T-helper 17 cell (primary cell): ENCODE measurements at places on chromosomes 5 and 9.

GRCh38 chr9:27787891-27788290 is 214.6 kb upstream of the C9orf72 start:
- no peak for DNase-seq

GRCh38 chr9:79176014-79176697 is 395.6 kb upstream of the TLE4 start:
- no peak for DNase-seq

DNA sequence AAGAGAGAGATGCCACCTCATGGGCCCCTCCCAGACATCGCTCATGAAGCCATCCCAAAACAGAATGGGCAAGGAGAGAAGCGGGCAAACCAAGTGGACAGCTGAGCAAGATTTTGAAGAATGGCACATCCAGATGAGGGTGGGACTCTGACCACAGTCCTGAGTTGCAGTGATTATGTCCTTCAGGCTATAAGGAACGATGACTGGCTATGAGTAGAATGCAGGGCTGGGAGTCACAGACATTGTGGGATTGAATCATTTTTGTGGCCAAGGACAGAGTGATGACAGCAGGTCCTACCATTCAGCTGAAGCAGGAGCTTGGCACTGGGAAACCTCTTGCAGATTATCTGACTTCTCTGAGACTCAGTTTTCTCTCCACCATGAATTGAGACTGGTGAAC is 245.7 kb upstream of the SLC30A5 start:
- DNase-seq = no peak

GRCh38 chr9:124870723-124871122 is 8.8 kb downstream of the ARPC5L start:
- no peak for DNase-seq

GRCh38 chr5:22757776-22758175 is 95.4 kb downstream of the CDH12 start:
- DNase-seq = no peak

- no peak for DNase-seq
Observed at GRCh38 chr9:112145886-112146285, 29.2 kb downstream of the SUSD1 start.

DNA sequence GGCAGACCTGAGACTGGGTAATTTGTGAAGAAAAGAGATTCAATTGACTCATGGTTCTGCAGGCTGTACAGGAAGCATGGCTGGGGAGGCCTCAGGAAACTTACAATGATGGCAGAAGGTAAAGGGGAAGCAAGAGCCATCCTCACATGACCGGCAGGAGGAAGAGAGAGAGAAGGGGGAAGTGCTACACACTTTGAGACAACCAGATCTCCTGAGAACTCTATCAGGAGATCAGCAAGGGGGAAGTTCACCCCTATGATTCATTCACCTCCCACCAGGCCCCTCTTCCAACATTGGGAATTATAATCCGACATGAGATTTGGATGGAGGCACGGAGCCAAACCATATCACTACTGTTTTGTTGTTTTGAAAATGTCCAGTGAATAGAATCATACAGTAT is 110.2 kb downstream of the DAPK1 start:
- no peak for DNase-seq

- DNase-seq = no peak
Observed at GRCh38 chr5:112210430-112211005, 208.6 kb downstream of the EPB41L4A start.
